Skeletal muscle cell (primary cell): ENCODE measurements at places on chromosomes 3 and 15.

- DNase-seq = no peak
These were observed 135.0 kb upstream of the FAM3D start for GRCh38 chr3:58801541-58801940.

DNA sequence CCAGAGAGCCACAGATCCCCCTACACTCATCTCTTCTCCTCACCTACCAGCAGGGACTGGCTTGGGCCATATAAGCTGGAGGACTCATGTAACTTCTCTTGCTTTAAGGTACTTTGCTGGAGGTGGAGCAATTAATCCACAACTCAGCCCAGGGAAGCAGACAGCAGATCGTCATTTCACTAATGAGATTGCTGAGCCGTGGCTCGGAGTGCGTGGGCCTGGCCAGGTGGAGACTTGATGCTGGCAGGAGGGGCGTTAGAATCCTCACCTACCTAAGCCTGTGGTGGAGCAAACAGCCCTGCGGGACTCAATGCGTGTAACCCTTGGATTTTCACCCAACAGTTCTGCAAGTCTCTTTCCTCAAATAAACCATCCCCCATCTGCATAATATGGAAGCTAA is 253.2 kb downstream of the RORA start:
- no peak for DNase-seq

- DNase-seq = no peak
These were observed 50.2 kb downstream of the ADAMTS7 start for GRCh38 chr15:78761020-78761419.

- no peak for DNase-seq
These were observed 107.9 kb upstream of the EPHA6 start for GRCh38 chr3:96706509-96706908.

DNA sequence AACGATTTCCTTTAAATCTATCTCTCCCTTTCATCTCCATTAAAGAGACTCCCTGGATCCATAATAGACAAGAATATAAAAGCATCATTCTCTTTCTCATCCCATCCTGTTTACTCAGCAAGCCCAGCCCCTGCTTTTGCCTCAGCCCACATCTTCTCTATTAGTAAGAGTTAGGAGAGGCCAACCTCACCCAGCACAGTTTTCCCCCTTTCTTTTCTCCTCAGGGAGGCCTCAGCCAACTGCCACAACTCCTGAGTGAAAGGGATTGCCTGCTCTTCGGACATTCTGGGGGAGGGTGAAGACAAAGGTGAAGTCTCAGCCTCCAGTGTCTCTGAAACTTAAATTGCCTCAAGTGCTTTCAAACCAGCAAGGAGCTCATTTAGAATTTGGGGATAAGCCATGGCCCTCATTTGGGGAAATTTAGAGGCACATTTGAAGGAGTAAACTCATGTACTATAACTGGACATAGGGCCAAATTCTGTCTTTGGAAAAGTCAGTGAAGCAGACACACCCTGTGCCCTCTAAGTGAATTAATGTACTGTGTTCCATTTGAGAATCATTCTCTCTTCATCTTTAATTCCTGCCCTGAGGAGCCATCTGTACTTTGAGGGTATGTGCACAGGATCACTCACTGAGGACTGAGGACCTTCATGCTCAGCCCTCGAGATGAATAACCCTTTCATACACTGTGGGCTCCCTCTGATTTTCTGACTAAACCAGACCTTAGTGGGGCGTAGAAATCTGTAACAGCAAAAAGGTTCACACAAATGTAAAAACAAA is 82.5 kb downstream of the SOX2 start:
- no peak for DNase-seq

DNA sequence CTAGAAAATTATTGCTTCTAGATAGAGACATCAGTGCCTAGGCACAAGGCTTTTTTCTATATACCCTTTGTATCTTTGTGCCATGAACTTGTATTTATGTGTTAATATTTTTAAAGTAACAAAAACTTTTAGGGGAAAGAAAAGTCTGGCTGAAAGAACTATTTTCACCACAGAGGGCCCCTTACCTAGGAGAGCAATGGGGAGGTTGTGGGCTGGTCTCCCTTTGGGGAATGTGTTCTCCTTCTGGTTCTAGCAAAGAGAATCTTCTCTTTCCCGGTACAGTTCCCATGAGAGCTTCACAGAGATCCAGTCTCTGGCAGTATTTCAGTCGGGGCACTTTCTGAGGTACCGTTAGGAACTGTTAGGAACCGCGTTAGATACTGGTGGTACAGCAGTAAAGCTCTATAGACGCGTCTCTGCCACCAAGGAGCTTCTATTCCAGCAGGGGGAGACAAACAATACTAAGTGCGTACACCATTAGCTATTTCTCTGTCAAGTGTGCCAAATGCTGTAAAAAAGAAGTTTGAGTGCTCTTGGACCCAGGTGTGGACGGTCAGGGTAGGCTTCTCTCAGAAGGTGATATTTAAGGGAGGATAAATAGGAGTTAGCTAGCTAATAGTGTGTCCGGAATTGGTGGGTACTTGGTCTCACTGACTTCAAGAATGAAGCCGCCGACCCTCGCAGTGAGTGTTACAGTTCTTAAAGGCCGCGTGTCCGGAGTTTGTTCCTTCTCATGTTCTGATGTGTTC is 4.6 kb upstream of the EPB42 start:
- no peak for DNase-seq

GRCh38 chr15:29968895-29969561 is 113.7 kb upstream of the GOLGA8J start:
- DNase-seq = no peak

- DNase-seq = no peak
These were observed 916 bp downstream of the IDH3A start for GRCh38 chr15:78149805-78150751.

DNA sequence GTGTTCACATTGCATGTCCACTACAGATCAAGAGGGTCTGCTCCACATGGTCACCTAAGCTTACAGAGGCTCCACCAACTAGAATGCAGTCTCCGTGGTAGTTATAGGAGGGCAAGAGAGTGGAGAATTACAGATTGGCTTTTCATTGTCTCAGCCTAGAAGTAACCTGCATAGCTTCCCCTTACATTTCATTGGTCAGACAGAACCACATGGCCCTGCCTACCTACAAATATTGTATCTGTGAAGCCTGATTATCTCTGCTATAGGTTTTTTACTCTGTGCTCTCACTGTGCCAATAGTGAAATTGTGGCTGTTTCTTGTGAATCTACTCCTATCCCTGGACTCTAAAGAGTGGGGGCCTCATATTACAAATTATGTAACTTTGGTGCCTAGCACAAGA is 2.5 kb upstream of the TLNRD1 start:
- DNase-seq = no peak

- no peak for DNase-seq
These were observed 48.4 kb downstream of the DAPK2 start for GRCh38 chr15:63997715-63998442.

DNA sequence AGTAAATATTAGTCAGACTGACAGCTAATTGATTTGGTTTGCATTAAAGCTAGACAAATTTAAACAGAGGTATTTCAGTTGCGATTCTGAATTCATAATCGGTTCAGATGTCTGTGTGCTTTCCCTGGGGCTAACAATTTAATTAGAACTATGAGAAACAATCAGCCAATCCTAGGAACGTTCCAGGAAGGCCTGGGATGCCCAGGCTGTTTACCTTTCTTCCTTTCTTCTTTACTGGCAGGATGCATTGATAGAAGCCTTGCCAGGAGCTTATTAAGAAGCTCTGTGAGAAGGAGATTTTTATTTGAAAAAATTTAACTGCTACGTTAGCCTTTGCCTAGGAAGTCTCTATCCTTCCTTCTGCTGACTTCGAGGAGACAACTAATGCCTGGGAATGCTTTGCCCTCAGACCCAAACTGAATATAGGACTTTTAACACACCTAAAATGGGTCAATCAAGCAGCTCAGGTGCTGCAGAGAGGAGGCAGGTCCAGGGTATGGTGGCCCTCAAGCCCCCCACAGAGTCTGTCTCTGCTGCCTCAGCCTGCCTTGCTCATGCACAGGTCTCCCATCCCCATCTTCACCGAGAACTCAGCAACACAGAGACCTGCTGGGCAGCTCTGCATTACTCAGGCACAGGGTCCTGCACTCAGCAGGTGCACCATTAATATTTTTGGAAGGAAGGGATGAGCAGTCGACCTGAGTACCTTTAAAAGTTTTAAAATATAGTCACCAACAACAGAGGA is 48.5 kb downstream of the PCSK6 start:
- DNase-seq = no peak

DNA sequence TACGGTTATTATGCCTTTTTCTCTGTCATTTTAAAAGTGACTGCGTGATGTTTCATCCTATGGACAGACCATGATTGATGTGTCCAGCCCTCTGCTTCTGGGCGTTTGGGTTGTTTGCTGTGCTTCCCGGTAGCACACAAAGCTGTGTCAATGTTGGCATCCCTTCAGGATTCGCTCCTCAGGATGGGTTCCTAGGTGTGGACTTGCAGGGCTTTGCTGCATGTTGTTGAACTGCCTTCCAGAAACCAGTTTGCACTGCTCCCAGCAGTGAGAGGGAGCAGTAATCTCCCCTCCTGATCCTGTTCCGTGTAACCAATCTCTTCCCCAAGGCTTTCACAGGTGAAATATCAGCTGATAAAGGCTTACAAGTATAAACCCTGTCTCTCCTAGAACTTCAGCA is 787 bp downstream of the TRPM1 start:
- DNase-seq = no peak

GRCh38 chr3:88896026-88896425 is 211.4 kb upstream of the EPHA3 start:
- no peak for DNase-seq

- DNase-seq = peak; percentile 2
These were observed 15.7 kb upstream of the LRRC58 start for GRCh38 chr3:120364821-120365220.

DNA sequence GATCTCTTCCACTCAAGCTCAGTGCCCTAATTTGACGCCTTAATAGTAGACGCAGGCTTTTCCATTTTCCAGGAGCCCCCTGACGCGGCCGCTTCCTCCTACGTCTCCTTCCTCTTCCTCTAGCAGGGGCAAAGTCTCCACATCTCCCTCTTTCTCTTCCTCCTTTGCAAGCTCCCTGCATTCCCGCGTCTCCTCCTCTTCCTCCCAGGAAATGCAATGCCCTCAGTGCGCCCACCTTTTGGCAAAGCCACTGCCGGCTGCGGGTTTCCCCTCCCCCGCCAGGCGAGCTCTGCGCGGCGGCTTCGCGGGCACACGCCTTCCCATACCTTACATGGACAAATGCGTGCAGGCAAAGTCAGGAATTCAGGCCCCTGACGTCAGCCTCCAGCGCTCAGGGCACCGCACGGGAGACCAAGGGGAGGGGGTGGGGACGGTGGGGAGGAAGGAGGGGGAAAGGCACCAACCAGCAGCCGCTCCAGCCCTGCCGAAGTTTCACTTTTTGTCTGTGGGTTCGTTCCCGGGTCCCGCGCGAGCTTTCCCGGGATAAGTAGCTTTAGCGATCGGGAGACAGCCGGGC is 432 bp upstream of the LPP start:
- DNase-seq = peak; percentile 93

- DNase-seq = no peak
These were observed 58.4 kb downstream of the NME9 start for GRCh38 chr3:138271189-138271794.

DNA sequence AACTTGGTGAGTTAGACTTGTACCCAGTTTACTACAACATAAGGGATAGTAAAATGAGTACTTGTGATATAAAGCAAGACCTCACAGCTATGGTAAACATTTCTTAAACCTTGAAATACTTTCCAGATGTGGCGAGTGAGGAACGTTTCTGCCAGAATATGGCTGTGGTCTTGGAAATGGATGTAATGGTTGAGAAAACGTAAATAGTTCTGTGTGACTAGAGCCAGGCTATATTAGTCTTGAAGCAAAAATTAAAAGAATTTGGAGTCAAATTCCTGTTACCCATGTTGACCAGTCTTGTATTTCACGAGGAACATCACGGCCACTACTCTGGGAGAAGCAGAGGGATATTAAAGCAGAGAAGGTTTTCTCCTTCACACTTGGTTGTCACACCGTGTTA is 15.3 kb downstream of the OR4F15 start:
- DNase-seq = no peak

- DNase-seq = no peak
These were observed 20.3 kb downstream of the RGMA start for GRCh38 chr15:93068581-93069199.

GRCh38 chr3:51712963-51713362 is 6.1 kb downstream of the GRM2 start:
- DNase-seq = no peak

DNA sequence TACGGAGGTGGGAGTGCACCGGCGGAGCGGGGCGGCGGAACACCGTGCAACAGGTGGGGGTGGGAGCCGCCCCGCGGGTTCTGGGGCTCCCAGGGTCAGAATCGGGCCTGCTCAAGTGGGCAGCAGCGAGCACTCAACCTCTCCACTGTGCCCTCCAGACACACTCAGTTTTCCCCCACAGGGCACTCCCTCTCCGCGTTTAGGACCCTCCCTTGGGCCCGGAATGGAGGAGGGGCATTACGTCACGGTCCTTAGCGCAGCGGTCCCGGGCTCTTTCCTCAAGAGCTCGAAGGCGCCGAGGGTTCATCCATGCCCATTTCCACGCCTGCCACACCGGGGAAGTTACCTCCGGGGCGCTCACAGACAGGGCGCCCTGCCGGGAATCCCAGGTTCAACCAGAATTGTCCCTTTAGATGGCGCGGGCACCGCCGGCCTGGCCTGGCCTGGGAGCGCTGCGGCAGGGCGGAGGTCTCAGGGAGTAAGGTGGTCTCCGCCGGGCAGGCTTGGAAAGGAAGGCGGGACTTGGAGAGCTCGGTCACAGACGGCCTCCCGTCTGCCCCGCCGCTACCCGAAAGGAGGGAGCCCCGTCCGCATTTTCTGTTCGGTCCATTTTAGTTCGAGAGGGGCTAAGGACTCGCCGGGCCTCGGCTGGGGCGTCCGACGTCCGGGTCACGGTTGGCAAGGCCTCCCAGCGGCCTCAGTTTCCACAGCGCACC is 5.1 kb downstream of the RNU6-1 start:
- no peak for DNase-seq

GRCh38 chr3:196169836-196170240 is 41.4 kb downstream of the ZDHHC19 start:
- DNase-seq = no peak

DNA sequence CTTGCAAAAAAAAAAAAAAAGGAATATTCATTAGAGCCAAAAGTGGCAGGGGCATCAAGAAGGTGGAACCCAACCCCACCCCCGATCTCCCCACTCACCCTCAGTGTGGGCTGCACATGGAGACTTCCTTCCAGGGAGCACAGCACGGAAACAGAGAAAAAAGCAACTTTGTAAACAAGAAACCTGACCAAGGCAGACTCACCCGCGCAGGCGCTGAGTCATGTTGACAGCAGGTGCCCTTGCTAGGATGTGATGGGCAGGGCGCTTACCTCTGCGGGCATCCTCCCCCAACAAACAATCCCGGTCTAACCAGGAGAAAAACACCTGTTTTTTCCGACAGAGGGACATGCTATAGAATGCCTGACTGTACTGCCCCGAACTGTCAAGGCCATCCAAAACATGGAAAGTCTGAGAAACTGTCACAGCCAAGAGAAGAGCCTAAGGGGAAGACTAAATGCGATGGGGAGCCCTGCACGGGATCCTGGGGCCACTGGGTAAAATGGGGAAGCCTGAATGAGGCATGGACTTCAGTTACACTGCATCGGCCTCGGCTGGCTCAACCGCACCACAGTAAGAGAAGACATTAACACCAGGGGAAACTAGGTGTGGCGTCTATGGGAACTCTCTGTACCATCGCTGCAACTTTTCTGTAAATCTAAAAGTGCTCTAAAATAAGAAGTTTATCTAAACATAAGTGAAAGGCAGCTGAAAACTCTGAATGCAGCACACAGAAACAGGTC is 66.7 kb upstream of the GATA2 start:
- DNase-seq = no peak

- no peak for DNase-seq
These were observed 2.2 kb upstream of the IL17RC start for GRCh38 chr3:9914559-9915253.

GRCh38 chr3:15556512-15556911 is 35.0 kb upstream of the COLQ start:
- DNase-seq = no peak

GRCh38 chr3:4835616-4836043 is 143.6 kb upstream of the BHLHE40 start:
- DNase-seq = no peak
